ENCODE measurements at places on chromosomes 11 and 22. TPM values are rescaled to one million over a fixed set of nuclear protein-coding genes. Genes with fewer than 3 reads are reported as not detected.

Gene BIRC3
- total RNA-seq: 1.8 TPM

Gene TXNRD2
- total RNA-seq: 21.5 TPM

Gene TRIM29
- under 0.01 TPM for total RNA-seq

Gene ACR
- total RNA-seq: not detected

Gene GAB4
- not detected for total RNA-seq

Gene CNTN5
- total RNA-seq: not detected

Gene RAC2
- total RNA-seq: 13.6 TPM

Gene FGF3
- total RNA-seq: not detected

Gene CHEK1
- total RNA-seq: 16.6 TPM

Gene SCARF2
- total RNA-seq: 23.9 TPM

GRCh38 chr11:107704451-107704850, 7.4 kb downstream of the SLN start:
- H3K27me3 ChIP-seq: peaks cover 7% of the 10 kb centered on the region
- H3K4me3 ChIP-seq: peak overlapping the region; percentile 12
- peak overlapping the region; percentile 75 for H3K27ac ChIP-seq
- peaks cover 15% of the 10 kb centered on the region for H3K4me1 ChIP-seq
- no peak for DNase-seq

- H3K36me3 ChIP-seq: no peaks in the 10 kb centered on the region
- H3K27me3 ChIP-seq: no peaks in the 10 kb centered on the region
- H3K4me1 ChIP-seq: no peaks in the 10 kb centered on the region
- no peak for DNase-seq
Measured at GRCh38 chr11:100232006-100232405, 455.1 kb upstream of the ARHGAP42 start.

DNA sequence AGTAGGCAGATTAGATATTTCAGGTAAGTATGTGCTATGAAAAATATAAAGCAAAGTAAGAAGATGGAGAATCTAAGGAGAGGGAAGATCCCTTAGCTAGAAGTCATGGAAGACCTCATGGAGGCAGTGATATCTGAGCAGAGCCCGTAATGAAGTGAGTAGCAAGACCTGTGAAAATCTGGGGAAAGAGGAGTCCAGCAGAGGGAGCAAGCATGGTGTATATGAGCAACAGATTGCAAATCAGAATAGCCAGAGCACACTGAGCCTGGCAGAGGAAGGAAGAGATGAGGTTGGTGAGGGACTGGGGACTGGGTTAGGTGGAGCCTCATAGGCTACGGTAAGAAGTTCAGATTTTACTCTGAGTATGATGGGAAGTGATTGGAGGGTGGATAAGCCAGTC, 9.4 kb downstream of the LHFPL7 start:
- H3K36me3 ChIP-seq: no peaks in the 10 kb centered on the region
- peak; percentile 91 for DNase-seq
- H3K4me1 ChIP-seq: no peaks in the 10 kb centered on the region
- no peak overlapping the region for H3K4me3 ChIP-seq
- H3K27me3 ChIP-seq: peaks cover 15% of the 10 kb centered on the region

- H3K36me3 ChIP-seq: no peaks in the 10 kb centered on the region
- H3K4me1 ChIP-seq: no peaks in the 10 kb centered on the region
- no peak overlapping the region for H3K27ac ChIP-seq
- DNase-seq: no peak
Measured at GRCh38 chr11:133506023-133506422, 26.3 kb downstream of the OPCML start.

- no peak overlapping the region for H3K4me3 ChIP-seq
- H3K4me1 ChIP-seq: peaks cover 40% of the 10 kb centered on the region
- H3K27me3 ChIP-seq: no peaks in the 10 kb centered on the region
- H3K27ac ChIP-seq: no peak overlapping the region
- no peaks in the 10 kb centered on the region for H3K36me3 ChIP-seq
Measured at GRCh38 chr11:113670149-113670830, 35.8 kb downstream of the TMPRSS5 start.

DNA sequence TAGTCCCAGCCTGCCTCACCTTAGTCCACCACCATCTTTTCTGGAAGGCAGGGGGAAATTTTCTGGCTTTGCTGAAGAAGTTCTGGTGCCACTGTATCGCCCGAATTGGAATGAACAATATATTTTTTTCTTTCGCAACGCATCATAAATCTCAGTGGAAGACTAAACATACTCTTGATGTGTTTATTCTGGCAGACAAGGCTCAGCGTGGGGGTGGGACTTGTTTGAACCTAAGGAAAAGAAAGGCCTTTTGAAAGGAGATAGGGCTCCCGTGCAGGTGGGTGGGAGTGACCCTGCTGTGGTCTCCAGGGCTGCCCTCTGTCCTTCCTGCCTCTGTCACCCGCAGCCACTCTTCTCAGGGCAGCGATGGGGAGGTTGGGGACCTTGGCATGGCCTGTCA, 42.5 kb downstream of the CD82 start:
- H3K36me3 ChIP-seq: peaks cover 17% of the 10 kb centered on the region
- H3K4me1 ChIP-seq: peaks cover 40% of the 10 kb centered on the region

DNA sequence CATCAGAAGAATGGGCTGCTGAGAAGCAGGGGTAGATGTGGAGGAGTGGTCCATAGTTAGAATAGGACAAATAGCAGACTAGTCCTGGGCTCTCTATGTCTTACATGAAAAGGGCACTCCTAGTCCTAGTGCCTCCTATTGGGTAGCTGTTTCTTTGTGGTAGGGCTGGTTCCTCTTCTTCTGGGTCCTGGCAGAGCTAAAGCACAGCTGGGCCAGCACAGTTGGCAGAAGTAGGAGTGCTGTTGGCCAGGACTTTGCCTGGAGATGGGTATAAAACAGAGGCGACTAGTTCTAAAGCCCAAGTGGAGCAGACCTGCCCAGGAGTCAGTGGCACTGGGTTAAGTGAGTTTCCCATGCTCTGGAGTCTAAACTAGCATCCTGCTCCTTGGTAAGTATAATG, 55.2 kb downstream of the PPFIBP2 start:
- peaks cover 25% of the 10 kb centered on the region for H3K4me1 ChIP-seq
- H3K4me3 ChIP-seq: no peak overlapping the region
- no peaks in the 10 kb centered on the region for H3K27me3 ChIP-seq
- no peak overlapping the region for H3K27ac ChIP-seq
- DNase-seq: no peak

- no peak overlapping the region for H3K4me3 ChIP-seq
- H3K36me3 ChIP-seq: no peaks in the 10 kb centered on the region
- H3K27ac ChIP-seq: no peak overlapping the region
- DNase-seq: no peak
- no peaks in the 10 kb centered on the region for H3K27me3 ChIP-seq
Measured at GRCh38 chr22:23106906-23107367, 34.9 kb downstream of the RSPH14 start.

- no peaks in the 10 kb centered on the region for H3K27me3 ChIP-seq
- peaks cover 45% of the 10 kb centered on the region for H3K4me1 ChIP-seq
- no peak for DNase-seq
- H3K36me3 ChIP-seq: no peaks in the 10 kb centered on the region
- peak overlapping the region; percentile 60 for H3K27ac ChIP-seq
Measured at GRCh38 chr22:40182231-40182835, 4.6 kb downstream of the TNRC6B start.

- peaks cover under 1% of the 10 kb centered on the region for H3K4me1 ChIP-seq
- H3K27me3 ChIP-seq: no peaks in the 10 kb centered on the region
- H3K4me3 ChIP-seq: no peak overlapping the region
- H3K27ac ChIP-seq: no peak overlapping the region
Measured at GRCh38 chr11:47130543-47130942, 46.1 kb downstream of the ARFGAP2 start.

- DNase-seq: peak; percentile 85
- H3K27ac ChIP-seq: no peak overlapping the region
- H3K4me1 ChIP-seq: no peaks in the 10 kb centered on the region
- H3K27me3 ChIP-seq: no peaks in the 10 kb centered on the region
- no peak overlapping the region for H3K4me3 ChIP-seq
- peaks cover 71% of the 10 kb centered on the region for H3K36me3 ChIP-seq
Measured at GRCh38 chr22:20583471-20583922, 76.1 kb downstream of the MED15 start.

DNA sequence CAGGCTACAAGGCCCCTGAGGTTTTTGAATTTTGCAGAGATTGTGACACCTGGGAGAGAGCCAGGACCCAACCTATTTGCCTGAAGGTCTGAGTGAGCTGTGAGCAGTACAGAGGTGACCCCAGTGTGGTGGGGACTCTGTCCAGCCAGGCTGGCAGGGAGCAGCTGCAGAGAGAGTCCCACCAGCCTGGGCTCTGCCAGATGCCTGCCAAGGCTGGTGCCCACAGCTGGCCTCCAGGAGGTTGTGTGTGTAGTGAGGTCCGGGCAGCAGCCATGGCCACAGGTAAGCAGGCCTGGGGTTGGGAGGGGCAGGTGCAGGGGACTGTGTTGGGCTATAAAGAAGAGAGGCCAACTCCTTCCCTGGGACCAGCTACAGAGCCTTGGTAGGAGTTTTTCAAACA, 144.8 kb downstream of the CRYBB2 start:
- peaks cover 3% of the 10 kb centered on the region for H3K36me3 ChIP-seq
- no peaks in the 10 kb centered on the region for H3K27me3 ChIP-seq
- peak; percentile 61 for DNase-seq
- peaks cover 5% of the 10 kb centered on the region for H3K4me1 ChIP-seq
- no peak overlapping the region for H3K4me3 ChIP-seq
- H3K27ac ChIP-seq: no peak overlapping the region
